ENCODE measurements at places on chromosomes 6 and 20.

- no peak for DNase-seq
These were observed 285.8 kb upstream of the SULF2 start for GRCh38 chr20:48070991-48071652.

- DNase-seq, result no peak
These were observed 556 bp downstream of the PANK2 start for GRCh38 chr20:3889489-3890397.

- no peak for DNase-seq
These were observed 32.9 kb downstream of the COX4I2 start for GRCh38 chr20:31670371-31671228.

DNA sequence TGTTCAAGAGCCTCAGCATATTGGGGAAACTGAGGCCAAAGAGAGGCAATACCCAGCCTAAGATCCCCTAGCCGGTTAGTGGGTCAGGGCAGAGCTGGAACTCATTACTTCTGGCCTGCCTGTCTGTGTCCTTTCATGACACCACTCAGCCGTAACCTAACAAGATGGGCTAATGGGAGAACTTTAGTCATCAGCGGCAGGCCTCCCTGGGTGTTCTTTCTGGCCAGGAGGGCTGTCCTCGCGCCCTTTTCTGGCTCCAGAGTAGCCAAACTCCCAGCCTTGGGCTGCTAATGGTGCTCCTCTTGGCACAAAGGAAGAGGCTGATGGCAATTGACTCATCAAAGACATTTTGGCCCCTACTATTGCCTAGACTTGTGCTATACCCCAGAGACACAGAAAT, 76.6 kb downstream of the NCR2 start:
- no peak for DNase-seq

- DNase-seq, result no peak
These were observed 1.7 kb upstream of the SLC22A2 start for GRCh38 chr6:160260367-160260766.

GRCh38 chr20:23293689-23294088, 56.9 kb upstream of the NXT1 start:
- no peak for DNase-seq

GRCh38 chr6:106702451-106703110, 73.2 kb downstream of the QRSL1 start:
- peak; percentile 87 for DNase-seq

DNA sequence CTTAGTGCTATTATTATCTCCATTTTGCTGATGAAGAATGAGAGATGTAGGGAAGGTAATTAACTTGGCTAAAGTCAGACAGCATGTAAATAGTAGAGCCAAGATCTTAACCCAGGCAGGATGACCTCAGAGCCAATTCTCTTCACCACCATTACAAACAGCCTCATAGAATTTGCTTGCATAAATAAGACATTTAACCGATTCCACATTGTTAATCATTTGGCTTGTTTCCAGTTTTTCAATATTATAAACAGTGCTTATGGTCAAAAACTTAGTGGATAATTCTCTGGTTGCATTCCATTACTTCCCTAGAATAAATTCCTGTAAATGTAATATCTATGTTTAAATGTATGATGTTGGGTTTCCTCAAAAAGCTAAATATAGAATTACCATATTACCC, 19.1 kb upstream of the PRDM1 start:
- no peak for DNase-seq

DNA sequence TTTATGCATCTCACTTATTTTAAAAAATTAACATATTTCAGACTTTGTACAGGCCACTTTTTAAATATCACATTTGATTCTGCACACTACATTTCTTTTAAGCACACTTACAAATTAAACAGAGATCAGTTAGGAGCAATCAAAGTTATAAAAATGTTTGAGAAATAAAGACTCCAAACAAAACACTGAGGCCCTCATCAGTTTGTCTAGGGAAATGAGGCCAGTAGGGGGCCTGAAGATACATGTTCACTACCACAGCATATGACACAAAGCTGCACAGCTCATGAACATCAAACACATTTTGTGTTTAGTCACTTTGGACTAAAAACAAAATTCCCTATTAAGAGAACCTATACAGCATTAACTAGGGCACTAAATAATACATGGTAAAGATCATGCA, 180.5 kb downstream of the PDE7B start:
- no peak for DNase-seq

- DNase-seq, result no peak
These were observed 82.7 kb downstream of the JAG1 start for GRCh38 chr20:10590950-10591671.

DNA sequence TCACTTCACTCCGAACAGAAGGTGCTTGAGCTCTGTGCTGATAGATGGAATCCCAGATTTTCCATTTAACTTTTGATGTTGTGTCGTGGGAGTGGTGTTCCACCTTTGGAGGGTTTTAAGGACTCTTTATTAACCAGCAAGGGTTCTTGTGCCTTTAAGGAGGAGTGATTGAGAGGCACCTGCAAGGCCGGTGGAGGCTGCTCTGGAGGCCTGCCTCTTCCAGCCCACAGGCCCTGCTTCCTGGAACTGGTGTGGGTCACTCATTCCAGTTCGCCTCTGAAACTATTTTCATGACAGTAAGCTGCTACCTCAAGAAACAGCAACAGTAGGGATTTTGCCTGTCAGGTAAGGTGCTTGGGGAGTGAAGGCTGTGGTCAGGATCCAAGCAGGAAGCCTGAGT, 58.8 kb upstream of the APCDD1L start:
- no peak for DNase-seq

DNA sequence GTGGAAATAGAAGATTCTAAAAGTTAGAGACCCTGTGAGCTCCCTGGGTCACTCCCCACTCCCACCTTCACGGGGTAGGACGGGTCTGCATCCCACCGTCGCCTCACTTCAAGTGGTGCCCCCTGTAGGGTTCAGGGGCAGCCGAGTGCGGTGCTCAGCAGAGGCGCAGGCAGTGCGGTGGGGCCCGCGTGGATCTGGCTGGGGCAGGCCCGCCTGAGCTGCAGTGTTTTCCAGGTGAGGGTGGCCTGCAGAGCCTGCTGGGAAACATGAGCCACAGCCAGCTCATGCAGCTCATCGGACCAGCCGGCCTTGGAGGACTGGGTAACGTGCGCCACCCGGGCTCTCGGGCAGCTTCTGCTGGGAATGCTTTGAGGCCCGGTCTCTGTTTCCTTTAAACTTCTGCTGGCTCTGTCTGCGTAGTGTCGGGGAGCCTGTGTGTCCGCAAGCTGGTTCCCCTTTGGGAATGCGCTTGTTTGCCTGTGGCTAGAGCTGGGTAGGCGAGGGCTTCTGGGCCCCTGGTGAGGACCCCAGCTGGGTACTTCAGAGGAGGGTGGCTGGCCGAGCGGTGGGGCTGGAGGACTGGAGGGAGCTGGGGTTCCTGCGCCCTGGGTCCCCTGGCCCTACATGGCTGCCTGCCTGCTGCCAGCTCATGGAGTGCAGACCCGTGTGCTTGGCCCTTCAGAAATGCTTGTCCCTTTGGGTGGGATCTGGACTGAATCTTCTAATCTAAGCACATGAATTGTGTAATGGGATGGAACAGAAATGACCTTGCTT, 3.8 kb downstream of the ADRM1 start:
- no peak for DNase-seq

- no peak for DNase-seq
These were observed 98.2 kb downstream of the THBS2 start for GRCh38 chr6:169155481-169155880.

All from NCI-H1436 treated with DMSO at 0.1 percent for 48 hours (cell line).